ENCODE measurements at places on chromosomes 7 and 10.

DNA sequence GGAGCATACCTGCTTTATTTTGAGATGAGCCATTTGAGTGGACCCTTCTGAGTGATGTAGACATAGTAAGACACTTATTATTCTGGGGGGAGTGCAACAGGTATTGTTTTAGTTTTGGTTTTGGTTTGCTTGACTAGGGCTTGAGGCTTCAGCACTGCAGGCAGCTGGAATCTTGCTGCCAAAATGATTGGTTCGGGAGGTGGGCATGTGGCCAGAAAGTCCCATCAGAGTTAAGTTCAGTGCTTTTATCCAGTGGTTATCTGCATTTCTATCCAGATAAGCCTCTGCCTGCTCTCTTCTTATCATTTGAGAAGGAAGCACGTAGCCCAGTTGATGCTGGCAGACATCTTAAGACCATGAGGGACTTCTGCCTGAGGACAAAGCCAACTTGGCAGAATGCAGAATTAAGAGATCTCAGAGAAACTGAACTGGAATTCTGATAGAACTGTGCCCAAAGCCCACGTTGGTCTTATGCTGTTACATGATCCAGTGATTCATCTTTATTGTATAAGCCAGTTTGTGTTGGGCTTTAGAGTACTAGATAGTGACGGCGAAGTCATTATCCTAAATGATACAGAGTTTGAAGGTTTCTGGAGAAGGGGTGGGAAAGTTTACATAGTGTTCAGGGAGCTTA lies 9.6 kb upstream of the JAZF1 start:
- DNase-seq, result no peak

GRCh38 chr7:7569081-7569527 lies 2.4 kb downstream of the MIOS start:
- DNase-seq, result no peak

DNA sequence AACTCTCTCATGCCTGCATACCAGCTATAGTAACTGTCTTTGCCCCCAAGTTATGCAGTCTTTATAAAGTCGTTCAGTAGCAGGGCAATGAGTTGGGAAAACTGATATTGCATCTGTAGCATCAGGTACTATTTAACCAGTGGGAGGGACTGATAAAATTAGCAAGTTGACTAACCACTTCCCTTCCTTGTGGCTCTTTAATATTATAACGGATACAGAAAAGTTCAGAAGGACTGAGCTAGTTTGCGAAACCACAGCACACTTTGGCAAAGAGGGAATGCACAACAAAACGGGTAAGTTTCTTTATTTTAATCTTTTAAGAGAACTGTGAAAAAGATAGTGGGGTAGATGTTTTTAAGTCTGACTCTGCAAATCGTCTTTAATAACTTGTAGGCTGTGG lies 205.3 kb upstream of the HDAC9 start:
- DNase-seq, result no peak

DNA sequence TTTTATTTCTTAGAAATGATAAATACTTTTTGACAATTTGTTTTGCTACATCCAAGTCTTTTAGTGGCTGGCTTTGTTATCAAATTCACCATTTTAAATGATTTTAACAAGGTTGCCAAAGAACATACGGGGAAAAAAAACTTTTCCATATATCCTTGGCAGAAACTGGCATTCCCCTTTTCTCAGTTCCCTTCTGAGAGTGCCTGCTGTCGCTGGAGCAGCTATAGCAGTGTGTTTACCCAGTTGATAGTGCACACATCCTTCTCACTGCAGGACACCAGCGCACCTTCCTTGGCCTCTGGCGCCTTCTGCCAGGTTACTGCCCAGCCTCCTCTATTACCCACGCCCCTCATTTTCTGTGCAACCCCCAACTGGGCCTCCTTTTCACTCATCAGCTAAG lies 94.1 kb downstream of the ALOX5 start:
- no peak for DNase-seq

DNA sequence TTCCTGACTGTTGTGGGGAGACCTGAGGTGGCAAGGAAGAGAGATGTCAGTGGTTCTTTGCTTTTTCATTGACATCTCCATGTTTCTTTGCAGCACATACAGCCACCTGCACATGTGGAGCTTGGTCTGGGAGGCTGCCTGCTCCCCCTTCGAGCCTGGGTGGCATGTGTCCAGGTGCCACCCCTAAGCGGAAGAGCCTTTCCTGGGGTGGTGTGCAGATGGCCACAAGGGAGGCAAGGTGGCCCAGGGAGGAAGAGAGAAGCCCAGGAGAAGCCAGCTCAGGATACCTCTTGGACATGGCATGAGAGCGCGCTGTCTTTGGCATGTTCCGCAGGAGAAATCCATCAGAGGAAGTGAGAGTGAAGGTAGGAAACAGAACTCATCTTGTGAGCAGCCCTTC lies 105.9 kb upstream of the NPTX2 start:
- DNase-seq, result no peak

DNA sequence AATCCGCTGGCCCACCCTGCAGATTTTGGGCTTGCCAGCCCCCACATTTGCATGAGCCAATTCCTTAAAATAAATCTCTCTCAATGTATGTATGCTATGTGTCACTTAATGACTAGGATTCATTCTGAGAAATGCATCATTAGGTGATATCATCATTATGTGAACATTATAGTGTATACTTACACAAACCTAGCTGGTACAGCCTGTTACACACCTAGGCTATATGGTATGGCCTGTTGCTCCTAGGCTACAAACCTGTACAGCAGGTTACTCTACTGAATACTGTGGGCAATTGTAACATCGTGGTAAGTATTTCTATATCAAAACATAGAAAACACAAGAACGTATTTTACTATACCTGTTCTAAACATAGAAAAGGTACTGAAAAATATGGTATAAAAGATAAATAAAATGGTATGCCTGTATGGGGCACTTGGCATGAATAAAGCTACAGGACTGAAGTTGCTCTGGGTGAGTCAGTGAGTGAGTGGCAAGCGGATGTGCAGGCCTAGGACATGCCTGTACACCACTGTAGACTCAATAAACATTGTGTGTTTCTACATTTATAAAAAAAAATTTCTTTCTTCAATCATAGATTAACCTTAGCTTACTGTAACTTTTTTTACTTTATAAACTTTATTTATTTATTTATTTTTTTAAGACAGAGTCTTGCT lies 135.9 kb downstream of the ABCA13 start:
- no peak for DNase-seq

GRCh38 chr10:123784646-123785045 lies 107.0 kb downstream of the CPXM2 start:
- no peak for DNase-seq

GRCh38 chr7:24922099-24922773 lies 57.7 kb downstream of the OSBPL3 start:
- no peak for DNase-seq

DNA sequence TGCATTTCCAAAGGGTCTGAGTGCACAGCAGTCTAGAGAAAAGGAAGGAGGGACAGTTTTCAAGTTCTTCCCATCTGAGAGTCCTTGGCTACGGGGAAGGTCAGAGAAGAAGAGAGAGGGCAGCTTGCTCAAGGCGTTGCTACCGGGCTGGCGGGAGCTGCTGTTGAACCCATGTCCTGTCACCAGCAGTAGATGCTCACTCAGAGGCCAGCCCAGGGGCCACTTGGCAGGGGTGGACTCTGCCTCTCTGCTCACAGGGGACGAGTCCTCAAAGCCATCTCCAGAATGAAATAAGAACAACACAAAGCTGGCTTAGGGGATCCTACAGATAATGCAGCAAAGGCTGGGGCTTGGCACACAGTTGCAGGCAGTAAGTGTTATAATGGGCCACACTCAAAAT lies 231.5 kb downstream of the TNS3 start:
- no peak for DNase-seq

- DNase-seq, result no peak
Measured at GRCh38 chr10:34102893-34103506, 712.1 kb downstream of the PARD3 start.

GRCh38 chr7:55108818-55109217 lies 90.0 kb downstream of the EGFR start:
- DNase-seq, result no peak

- no peak for DNase-seq
Measured at GRCh38 chr7:123625254-123625653, 23.6 kb downstream of the ASB15 start.

- DNase-seq, result no peak
Measured at GRCh38 chr10:46220872-46221538, 65.8 kb upstream of the ANTXRL start.

DNA sequence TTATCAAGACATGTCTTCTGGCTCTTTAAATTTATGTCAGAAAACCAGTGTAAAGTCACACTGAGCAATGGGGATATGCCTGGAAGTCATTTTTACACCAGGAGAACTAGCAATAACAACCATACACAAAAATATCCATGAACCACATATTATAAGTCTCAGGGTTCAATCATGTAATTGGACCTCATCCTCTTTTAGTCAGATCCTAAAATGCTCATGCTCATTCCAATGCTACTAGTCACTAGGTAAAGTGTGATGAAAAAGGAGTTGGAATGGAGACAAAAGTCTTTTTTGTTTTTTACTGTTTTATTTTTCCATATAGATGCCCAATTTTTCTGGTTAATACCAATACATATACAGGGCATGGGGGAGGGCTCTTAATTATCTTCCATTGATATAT lies 306.1 kb downstream of the DGKB start:
- no peak for DNase-seq

- DNase-seq, result no peak
Measured at GRCh38 chr10:128003521-128003920, 96.6 kb downstream of the PTPRE start.

GRCh38 chr10:93384006-93384405 lies 98.1 kb downstream of the MYOF start:
- DNase-seq, result no peak

GRCh38 chr7:28686418-28686800 lies 271.7 kb downstream of the TRIL start:
- no peak for DNase-seq

DNA sequence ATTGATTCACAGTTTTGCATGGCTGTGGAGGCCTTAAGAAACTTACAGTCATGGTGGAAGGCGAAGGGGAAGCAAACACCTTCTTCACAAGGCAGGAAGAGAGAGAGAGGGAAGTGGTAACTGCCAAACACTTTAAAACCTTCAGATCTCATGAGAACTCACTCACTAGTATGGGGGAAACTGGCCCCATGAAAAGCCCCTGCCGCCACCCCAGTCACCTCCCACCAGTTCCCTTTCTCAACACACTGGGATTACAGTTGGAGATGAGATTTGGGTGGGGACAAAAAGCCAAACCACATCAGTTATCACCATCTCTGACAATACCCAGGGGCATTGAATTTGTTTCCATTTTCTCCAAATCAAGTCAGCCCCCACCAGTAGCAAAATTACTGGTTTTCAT lies 740.4 kb downstream of the GATA3 start:
- no peak for DNase-seq

GRCh38 chr10:16458166-16458955 lies 21.6 kb downstream of the PTER start:
- DNase-seq, result no peak

- DNase-seq, result no peak
Measured at GRCh38 chr7:28811008-28811407, 147.1 kb downstream of the TRIL start.

DNA sequence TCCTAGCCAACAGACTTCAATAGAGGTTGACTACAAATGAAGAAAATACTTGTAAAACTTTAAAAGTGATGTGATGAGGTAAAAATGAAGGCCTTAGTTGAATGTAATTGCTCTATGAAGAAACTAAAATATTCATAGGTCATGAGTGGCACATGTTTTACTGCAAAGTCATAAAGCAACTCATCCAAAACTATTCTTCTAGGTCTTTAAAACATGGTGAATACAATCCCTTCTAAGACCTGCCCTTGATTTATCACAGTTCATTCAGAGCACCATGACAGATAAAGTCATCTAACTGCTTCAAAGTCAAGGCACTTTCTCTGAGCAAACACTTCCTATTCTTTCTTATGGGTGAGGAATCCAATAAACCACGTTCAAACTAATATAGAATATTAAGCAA lies 713.5 kb downstream of the SORCS1 start:
- DNase-seq, result no peak

DNA sequence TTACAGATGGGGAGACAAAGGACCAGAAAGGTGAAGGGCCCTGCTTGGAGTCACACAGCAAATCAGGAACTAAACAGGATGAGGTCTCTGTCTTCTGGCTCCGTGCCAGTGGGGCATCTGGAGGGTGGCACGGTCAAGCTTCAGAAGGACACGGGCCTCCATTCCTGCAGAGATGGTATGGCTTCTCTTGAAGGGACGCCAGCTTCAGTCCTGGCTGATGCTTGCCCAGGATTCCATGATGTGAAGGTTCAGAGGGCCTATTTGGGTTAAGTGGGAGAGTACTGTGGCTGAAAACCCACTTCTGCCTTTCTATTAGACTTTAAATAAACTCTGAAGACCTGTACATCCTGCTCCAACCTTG lies 6.1 kb downstream of the RAMP3 start:
- no peak for DNase-seq

- no peak for DNase-seq
Measured at GRCh38 chr7:139825666-139826290, 3.3 kb upstream of the TBXAS1 start.

GRCh38 chr7:2908103-2908683 lies 64.1 kb upstream of the GNA12 start:
- DNase-seq, result no peak

GRCh38 chr10:132308587-132309470 lies 1.1 kb upstream of the STK32C start:
- no peak for DNase-seq

- DNase-seq, result no peak
Measured at GRCh38 chr7:52857367-52857766, 178.1 kb upstream of the POM121L12 start.

GRCh38 chr7:128030263-128030653 lies 979 bp downstream of the LRRC4 start:
- no peak for DNase-seq

DNA sequence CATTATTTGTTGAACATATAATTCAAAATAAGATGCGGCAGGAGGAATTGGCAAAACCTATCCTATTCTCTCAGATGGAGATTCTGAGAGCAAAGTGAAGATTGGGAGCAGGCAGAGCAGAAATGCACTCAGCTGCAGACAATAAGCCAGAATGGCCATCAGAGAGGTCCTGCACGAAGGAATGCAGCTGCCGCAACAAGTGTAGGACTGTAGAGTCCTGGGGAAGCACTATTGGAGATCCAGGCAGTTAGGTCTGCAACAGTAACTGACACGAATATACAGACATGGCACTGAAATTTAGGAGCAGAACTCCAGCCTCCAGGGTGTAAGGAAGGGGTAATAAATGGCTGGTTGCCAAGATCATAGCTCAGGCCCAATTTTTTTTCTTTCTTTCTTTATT lies 10.4 kb upstream of the COL1A2 start:
- no peak for DNase-seq
